C1 segment of cervical spinal cord (tissue), 14 donors: ENCODE measurements at places on chromosomes 13 and 19.

- no peak for DNase-seq
Measured at GRCh38 chr13:41061914-41062837, 867 bp downstream of the WBP4 start.

DNA sequence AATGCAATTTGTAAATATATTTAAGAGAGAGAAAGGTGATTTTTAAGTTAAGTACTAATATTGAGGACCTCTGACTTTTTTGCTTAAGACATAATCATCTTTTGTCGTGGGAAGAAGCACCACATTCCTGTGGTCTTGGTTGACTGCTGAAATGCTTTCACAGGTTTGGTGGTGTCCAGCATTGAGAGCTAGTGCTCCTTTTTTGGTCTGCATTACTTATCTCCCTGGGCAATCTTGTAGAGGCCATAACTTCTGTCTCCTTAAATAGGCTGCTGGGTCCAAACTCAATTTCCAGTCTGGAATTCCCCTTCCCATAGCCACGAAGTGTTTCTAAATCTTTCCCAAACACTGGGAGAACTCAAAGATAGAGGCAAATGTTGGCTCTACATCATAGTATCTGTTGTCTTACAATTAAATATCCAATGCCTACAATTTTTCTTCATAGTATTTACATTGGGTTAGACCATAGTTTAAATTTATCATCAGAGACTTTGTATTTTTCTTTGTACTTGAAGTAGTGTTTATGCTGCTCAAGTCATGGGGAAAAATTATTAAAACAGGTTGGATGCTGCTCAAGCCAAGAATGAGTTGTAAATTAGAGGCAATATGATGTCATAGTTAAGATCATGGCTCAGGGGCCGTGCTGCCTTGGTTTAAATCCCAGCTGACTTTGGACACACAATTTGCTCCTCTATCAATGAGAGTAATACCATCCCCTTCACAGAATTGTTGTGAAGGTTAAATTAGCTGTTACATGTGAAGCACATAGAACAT lies 105.6 kb downstream of the POSTN start:
- DNase-seq = no peak

DNA sequence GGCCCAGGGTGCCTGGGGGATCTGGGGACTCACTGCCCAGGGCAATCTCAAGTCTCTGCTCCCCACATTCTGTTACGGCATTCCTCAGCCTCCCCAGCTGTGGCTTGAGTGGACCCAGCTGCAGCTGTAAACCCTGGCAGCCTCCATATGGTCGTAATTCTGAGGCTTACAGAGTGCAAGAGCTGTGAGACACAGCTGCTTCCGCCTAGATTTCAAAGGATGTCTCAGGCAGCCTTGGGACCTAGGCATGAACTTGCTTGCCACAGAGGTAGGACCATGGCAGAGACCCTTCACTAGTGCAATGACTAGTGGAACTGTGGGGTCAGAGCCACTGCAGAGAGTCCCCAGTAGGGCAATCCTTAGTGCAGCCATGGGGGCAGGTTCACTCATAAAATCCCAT lies 297.5 kb downstream of the ENOX1 start:
- DNase-seq = no peak

DNA sequence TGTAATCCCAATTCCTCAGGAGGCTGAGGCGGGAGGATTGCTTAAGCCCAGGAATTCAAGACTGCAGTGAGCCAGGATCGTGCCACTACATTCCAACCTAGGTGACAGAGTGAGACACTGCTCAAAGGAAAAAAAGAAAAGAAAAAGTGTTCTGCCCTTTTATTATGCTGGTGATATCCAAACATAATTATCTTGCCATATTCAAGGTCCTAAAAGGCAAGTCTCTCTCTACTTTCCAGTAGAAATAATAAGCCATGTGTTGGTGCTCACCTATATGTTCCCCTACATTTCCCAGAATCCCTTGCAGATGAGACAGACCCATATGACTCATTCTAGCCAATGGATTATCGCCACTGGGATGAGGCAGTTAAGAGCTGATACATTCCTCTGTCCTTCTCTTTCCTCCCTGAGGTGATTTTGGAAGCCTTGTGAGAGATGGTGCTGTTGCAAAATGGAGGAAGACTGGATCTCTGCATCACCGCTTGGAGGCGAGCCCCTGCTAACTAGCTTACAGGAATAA lies 58.3 kb upstream of the MRI1 start:
- no peak for DNase-seq

DNA sequence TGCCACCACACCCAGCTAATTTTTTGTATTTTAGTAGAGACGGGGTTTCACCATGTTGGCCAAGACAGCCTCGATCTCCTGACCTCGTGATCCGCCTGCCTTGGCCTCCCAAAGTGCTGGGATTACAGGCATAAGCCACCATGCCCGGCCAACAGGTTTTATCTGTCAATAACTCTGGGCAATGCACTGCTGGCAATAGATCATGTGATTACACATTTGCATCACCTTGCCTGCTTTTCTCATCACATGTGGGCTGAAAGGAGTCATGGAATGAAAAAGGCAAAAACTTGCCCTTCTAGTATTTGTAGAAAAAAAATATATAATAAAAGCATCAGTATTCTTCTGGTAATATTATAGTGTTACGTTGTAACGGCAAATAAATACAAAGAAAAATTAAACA lies 164.5 kb downstream of the NHLRC3 start:
- DNase-seq = no peak

- no peak for DNase-seq
Measured at GRCh38 chr13:67223024-67223423, 7.1 kb downstream of the PCDH9 start.

GRCh38 chr13:41311406-41312175 lies 524 bp downstream of the NAA16 start:
- DNase-seq = peak; percentile 76

DNA sequence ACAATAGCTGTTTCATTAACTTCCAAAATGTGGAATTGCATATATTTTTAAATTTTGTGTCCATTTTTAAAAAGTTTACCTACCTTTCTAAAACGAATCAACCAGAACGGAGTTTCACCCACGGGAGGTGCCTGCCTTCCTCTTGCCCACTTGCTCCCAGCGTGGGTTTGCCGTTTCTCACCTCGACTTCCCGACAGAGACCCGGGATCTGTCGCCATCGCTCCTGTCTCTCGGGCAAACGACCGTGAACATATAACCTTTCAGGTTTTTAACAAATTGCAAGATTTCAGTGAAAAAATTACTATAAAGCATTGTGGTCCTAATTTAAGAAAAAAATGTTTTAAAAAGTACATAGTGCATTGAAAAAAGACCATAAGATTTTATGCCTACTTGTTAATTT lies 4.2 kb downstream of the TMEM255B start:
- DNase-seq = no peak

DNA sequence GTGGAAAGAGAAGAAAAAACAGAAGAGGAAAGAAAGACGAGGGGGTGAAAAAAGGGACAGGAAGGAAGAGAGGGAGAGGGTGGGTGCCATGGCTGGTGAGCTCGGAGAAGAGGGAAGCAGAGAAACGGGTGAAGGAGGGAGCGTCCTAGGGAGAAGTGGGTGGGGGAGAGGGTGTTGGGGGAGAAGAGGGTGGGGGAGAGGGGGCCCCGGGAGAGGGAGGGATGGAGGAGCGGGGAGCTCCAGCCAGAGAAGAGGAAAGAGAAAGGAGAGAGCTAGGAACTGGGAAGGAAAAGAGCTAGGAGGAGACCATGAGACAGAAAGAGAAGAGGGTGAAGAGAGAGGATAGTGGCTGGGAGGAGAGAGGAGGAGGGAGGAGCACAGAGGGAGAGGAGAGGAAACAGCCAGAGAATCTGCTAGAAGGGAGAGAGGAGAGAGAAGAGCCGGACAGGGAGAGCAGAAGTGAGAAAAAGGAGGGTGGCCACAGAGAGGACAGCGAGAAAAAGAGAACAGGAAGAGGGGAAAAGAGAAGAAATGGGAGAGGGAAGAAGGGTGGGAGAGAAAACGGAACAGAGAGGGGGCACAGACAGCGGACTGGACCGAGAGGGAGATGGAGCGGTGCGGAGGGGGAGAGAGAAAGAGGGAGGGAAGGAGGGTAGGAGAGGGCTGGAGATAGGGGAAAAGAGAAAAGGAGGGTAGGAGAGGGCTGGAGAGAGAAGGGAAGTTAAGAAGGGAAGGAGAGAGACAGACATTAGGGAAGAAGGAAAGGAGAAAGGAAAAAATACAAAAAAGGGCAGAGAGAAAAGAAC lies 11.9 kb upstream of the GARIN5A start:
- DNase-seq = no peak

DNA sequence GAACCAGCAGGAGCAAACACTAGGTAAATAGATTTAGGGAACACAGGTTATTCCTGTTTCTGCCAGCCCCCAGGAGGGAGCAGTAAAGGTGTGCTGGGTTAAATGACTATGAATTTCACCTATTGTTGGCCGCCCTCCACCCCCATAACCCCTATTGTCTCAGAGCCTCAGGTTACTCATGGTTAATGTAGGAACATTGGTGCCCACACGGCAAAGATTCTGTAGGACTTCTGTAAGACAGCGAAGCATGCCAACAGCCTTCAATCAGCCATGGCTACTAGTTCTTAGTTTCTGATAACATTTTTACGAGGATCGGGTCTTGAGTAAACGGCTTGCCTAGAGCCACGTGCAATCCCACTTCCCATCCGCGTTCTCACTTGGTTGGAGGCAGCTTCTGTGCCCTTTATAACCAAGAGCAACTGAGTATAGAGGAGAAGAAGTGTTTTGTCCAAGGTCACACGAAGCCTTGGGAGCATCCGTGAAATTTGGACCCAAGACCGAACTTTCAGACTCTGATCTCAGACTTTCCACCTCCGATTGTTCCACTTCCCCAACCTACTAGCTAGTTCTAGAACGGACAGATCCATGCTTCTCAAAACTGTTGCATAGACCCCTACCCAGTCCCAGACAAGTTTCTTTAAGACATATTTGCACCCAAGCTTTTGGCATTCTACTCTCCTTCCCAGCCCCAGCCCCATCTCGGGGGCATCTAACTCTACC lies 5.1 kb upstream of the CACNG8 start:
- no peak for DNase-seq
